SW 1271 (cell line): ENCODE measurements at places on chromosomes 13 and 19.

DNA sequence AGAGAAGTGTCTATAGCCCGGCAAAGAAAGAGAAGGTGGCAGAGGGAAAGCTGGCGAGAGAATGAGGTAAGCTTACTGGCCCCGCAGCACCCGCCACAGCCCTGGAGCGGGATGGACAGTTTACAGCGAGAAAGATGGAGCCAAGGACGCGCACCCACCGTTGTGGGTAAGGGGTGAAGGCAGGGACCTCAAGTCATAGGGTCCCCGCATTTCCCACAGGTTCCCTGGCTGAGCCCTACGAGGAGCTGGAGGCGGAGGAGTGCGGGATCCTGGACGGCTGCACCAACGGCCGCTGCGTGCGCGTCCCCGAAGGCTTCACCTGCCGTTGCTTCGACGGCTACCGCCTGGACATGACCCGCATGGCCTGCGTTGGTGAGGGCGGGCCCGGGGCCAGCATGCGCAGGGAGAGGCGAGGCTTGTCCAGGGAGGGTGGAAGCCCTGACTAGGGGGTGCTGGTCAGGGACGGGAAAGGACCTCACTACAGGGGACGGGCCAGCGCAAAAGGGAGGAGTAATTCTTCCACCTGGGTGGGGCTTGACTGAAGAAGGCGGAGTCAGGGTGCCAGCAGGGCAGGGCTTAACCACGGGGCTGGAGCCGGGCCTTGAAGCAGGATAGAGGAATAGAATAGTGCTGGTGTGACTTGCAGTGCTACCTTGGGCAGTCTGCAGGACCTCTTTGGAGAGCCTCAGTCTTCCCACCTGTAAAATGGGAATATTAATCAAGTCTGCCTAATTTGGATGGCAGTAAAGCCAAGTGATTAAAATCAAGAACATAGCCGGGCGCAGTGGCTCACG is 26.5 kb downstream of the LTBP4 start:
- no peak for DNase-seq

GRCh38 chr13:51856027-51856736 is 5.6 kb upstream of the CCDC70 start:
- no peak for DNase-seq

DNA sequence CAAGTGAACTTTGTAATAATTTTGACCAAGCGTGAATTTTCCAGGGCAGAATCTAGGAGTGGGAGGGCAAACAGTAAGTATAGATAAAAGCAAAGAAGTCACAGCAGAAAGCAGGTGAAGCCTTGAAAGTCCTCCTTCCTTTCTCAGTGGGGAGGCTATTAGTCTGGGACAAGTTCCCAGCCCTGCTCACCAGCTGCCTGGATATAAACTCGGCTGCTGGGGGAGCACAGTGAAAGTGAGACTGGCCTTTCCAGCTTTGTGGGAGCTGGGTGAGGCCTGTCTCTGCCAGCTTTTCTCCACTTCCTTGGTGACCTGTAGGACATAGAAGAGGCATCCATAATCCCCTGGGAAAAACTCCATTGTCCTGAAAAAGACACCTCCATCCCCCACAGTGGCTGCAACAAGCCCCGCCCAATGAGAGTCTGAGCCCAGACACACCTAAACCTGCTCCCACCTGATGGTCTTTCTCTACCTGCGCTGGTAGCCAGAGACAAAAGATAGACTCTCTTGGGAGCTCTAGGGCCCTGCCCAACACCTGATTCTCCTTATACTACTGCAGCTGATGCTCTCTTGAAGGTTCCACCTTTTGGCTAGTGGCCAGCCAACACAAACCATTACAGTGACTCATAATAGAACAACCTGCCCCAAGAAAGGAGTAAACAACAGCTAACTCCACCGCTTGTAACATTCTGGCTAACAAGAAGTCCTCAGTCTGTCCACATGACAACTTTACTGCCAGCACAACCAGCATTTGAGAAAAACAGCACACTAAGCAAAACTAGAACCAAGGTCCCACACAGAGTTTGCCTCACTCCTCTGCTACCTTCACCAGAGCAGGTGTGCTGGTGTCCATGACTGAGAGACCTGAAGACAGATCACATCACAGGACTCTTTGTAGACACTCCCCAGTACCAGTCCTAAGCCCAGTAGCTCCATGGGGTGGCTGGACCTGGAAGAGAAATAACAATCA is 252.2 kb upstream of the SLITRK6 start:
- DNase-seq = no peak

- no peak for DNase-seq
Measured at GRCh38 chr19:51993422-51993821, 6.8 kb upstream of the ZNF350 start.

DNA sequence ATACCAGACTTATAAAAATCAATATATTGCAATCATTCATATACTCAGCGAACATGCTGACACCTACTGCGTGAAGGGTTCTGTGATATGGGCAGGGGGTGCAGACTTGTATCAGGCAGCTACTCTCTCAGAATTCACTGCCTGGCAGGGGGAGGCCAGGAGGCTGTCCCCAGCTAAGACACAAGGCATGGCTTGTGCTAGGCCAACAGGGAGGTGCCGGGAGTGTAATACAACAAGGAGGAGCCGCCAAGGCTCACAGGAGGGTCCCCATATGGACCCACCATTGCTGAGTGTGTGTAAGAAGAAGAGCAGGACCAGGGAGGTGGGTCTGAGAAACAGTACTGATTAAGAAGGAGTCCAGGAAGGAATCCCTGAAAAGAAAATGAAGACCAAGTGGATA is 97.2 kb downstream of the COL4A2 start:
- DNase-seq = no peak
